ENCODE measurements at places on chromosomes 4 and X. TPM values are rescaled to one million over a fixed set of nuclear protein-coding genes. Genes with fewer than 3 reads are reported as not detected.
A peak's percentile ranks its signal among the peaks of the same experiment; 100 is the strongest.

DNA sequence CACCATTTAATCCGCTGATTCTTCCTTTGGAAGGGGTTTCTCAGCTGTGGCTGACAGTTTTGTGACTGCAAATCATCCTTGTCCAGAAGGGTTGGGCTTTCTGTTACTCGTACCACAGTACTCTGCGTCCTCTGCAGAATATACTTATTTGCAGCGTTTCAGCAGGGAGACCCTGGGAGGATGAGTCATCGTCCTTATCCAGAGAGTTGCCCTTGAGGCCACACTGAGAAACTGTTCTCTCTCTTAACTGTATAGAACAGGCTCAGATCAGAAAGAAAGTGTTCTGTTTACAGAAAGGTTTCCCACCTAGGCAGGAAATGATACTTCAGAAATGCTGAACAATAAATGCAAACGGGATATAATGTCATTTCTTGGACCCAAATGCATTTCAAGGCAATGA, 47.8 kb upstream of the DDX53 start:
- H3K36me3 ChIP-seq = no peaks in the 10 kb centered on the region
- peaks cover 25% of the 10 kb centered on the region for H3K4me1 ChIP-seq
- DNase-seq = peak; percentile 29
- no peak overlapping the region for H3K4me3 ChIP-seq
- no peaks in the 10 kb centered on the region for H3K27me3 ChIP-seq

GRCh38 chrX:115940888-115941332, 229.6 kb upstream of the AGTR2 start:
- H3K36me3 ChIP-seq = no peaks in the 10 kb centered on the region
- no peak for DNase-seq
- no peaks in the 10 kb centered on the region for H3K4me1 ChIP-seq
- H3K4me3 ChIP-seq = no peak overlapping the region

DNA sequence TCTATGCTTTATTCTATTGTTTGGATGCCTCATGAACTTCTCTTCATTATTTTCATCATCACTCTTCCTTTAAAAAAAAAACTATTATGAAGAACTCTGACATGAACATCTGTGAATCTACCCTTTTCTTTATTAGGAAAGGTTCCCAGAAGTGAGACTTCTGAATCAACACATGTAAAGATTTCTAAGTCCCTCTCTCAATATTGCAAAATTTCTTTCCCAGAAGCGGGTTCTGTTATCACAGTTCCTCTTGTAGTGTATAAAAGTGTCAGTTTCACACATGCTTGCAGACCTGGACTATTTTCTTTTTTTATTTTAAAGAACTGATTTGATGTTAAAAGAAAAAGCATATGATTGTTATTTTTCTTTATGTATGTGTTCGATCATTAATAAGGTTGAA, 330.8 kb upstream of the KLF3 start:
- no peak overlapping the region for H3K4me3 ChIP-seq
- no peaks in the 10 kb centered on the region for H3K36me3 ChIP-seq
- H3K4me1 ChIP-seq = no peaks in the 10 kb centered on the region
- H3K27ac ChIP-seq = no peak overlapping the region

Gene HPF1
- 73.1 TPM for total RNA-seq

DNA sequence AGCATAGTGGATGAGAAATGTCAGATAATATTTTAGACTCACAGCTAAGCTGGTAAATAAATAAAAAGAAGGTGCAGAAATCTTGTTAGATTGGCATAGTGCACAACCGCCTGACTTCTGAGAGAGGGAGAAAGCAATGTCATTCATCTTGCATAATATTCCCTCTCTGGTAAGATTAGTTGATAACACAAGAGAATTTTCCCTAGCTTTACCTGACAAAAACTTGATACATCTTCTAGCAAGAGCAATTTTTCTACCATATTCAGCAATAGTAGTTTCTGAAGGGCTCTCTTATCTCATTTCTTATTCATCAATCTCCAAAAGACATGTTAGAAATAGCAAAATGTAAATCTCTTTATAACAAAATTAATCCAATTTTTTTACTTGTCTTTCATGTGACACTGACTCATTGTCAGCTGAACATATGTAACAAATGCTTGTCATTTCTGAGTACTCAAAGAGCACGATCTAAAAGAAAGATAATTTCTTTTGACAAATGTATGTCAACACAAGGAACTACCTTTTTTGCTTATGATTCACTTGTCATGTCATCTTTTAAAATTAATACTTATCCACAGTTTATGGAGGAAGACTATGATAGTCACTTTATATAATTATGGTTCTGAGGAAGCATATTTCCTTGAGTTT, 240.0 kb downstream of the ARAP2 start:
- no peaks in the 10 kb centered on the region for H3K27me3 ChIP-seq
- no peaks in the 10 kb centered on the region for H3K4me1 ChIP-seq
- H3K36me3 ChIP-seq = no peaks in the 10 kb centered on the region
- no peak for DNase-seq
- H3K4me3 ChIP-seq = no peak overlapping the region
- H3K27ac ChIP-seq = no peak overlapping the region

All from SJSA1 (cell line).